Neuronal stem cell (in vitro differentiated cells): ENCODE measurements at places on chromosomes 4 and X.

- DNase-seq: no peak
Observed at GRCh38 chr4:8770518-8771257, 101.0 kb downstream of the HMX1 start.

GRCh38 chr4:153547520-153547919 is 81.4 kb downstream of the TMEM131L start:
- no peak for DNase-seq

DNA sequence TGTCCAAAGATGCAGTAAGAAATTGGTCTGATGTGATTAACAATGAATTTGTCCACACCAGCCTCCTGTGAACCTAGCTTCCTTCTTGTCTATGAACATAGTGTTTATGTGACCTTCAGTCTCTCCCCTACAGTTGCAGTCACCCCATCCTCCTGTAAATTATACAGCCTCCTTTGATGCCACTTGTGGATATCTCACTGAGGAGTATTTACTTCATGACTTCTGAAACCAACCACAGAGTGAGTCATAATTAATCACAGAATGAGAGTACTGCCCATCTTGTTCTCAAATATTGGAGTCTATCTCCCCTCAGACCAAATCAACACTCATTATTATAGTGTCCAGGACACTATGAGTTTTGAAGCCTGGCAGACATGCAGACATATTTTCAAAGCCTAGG is 27.3 kb upstream of the XAGE2 start:
- DNase-seq: no peak

DNA sequence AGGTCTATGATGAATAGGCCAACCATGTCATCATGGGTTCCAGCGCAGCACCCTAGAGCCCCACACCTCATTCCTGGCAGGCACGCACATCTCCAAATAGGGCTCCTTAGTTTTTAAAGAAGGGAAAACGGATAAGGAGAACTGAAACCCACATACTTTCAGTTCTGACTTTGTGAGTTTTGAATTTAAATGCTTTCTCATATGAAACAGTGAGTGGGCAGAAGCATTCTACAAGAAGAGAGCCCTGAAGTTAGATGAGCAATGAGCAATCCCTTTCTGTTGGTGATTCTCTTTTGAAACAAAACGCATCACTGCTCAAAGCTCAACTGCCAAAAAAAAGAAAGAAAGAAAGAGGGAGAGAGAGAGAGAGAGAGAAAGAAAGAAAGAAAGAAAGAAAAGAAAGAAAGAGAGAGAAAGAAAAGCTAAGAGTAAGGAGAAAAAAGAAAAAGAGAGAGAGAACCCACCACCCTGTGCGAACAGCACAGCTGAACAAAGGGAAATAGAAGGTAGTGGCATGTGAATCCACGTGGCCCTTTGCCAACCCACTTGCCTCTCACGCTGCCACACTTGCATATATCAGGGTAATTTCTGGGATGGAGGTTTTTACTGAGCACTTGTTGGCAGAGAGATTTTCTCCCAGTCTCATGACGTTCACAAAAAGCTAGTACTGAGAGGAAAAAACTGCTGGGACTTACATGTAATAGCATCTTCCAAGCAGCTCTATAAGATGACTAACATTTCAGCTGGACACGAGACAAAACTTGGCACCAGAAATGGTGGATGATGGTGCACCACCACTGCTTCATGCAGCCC is 31.0 kb downstream of the TMSB4X start:
- DNase-seq: no peak

- DNase-seq: no peak
Observed at GRCh38 chr4:86909546-86910295, 17.5 kb upstream of the C4orf36 start.

- DNase-seq: peak; percentile 18
Observed at GRCh38 chr4:159455675-159456237, 352.9 kb downstream of the RAPGEF2 start.

GRCh38 chr4:169225812-169226211 is 44.9 kb downstream of the SH3RF1 start:
- DNase-seq: no peak

- no peak for DNase-seq
Observed at GRCh38 chr4:180391613-180392012, 1851.6 kb upstream of the TENM3 start.

- no peak for DNase-seq
Observed at GRCh38 chr4:185520119-185520518, 15.2 kb downstream of the PDLIM3 start.

DNA sequence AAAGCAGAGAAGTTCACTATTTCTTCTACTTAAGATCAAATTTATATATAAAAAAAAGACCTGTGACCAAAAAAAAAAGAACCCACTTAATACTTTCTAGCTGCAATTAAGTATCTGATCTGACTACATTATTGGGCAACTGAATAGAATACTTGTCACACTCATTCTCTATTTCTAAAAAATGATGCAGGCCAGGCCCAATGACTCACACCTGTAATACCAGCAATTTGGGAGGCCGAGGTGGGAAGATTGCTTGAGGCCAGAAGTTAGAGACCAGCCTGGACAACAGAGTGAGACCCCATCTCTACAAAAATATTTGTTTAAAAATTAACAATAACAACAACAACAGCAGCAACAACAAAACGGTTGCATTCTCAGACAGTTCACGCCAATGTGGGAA is 108.8 kb upstream of the BMP2K start:
- no peak for DNase-seq

DNA sequence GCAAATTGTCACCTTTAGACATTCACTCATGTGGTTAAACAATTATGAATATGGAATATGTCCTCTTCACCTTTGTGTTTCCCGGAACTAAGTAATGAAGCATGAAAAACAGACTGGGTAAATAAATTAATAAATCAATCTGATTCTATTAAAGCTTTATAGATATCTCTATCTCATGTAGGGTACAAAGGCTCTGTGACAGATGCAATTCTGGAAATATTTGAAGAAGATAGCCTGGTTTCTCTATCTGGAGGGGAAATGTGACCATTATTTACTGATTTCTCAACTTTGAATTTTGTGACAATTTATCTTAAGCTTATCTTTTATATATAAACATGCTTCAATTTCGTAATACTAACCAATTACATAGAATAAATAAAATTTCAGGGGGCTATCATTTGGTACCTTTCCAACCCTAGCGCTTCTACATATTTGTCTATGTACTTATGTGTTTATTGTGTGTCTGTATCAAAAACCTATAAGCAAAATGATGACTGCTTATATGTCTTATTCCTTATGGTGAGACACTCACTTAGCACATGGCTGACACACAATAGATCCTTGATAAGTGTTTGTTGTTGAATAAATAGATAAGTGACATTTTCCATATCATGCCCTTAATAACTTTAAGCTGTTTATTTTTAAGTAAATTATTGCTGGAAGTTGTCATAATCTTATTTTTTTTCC is 9.9 kb downstream of the CTSO start:
- DNase-seq: no peak

- DNase-seq: no peak
Observed at GRCh38 chrX:121479406-121479805, 432.0 kb downstream of the GLUD2 start.
